ENCODE measurements at places on chromosomes 1 and 21.

DNA sequence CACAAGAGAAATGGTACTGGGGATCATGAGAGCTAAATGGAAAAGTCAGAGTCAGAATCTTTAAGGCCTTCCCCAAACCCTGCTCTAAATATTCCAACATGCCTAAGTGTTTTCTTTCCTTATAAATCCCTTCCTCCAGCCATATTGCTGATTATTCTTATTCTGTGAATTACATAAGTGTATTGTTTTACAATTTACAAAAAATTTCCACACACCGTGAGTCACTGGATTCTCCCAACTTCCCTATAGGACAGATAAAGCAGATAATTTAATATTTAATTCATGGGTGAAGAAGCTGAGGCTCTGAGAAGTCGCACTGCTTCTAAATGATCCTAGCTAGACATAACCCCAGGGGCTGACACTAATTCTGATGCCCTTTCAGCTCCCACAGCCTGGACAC, 243.3 kb upstream of the JUN start:
- peak; percentile 80 for DNase-seq

DNA sequence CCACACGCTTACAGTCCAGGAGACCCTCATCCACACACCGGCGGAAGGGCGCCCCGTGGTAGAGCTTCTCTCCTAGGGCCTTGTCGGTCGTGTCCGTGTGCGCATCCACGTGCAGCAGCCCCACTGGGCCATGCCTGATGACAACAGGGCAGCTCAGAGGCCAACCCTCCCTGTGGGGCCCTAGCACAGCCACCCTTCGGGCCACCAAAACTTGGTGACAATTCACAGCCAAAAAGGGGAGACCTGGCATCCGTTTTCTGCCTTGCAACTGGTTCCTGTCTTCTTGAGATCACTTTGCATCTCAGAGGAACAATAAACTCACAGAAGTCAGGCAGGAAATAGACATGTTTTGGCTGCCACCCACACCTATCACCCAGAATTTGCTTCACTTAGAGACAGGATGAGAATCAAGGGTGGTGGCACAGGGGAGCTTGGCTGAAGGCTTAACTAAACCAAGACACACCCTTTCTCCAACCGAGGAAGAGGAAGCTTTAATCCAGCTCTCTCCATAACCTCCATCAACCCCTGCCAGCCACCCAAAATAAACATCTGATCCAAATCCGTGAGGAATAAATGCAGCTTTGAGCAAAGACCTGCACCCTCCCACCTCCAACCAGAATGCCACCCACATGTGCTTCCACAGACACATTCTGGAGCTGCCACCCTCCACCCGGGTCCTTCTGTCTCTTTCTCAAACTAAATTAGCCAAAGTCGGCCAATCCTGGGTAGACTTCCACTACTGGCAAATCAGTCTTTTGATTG, 5.7 kb downstream of the AGMAT start:
- DNase-seq, result no peak

DNA sequence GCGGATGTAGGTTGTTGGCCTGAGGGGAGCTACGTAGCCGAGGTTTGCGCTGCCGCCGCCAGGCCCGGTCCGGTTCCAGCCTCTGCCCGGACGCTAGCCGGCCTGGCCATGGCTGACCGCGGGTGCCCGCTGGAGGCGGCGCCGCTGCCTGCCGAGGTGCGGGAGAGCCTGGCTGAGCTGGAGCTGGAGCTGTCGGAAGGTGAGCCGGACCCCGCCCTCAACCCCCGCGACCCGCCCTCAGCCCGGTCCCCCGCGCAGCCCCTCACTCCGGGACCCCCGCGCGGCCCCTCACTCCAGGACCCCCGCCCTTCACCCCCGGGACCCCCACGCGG, 299 bp downstream of the DIP2A start:
- no peak for DNase-seq

- DNase-seq, result no peak
Measured at GRCh38 chr1:205293350-205294074, 28.0 kb downstream of the NUAK2 start.

DNA sequence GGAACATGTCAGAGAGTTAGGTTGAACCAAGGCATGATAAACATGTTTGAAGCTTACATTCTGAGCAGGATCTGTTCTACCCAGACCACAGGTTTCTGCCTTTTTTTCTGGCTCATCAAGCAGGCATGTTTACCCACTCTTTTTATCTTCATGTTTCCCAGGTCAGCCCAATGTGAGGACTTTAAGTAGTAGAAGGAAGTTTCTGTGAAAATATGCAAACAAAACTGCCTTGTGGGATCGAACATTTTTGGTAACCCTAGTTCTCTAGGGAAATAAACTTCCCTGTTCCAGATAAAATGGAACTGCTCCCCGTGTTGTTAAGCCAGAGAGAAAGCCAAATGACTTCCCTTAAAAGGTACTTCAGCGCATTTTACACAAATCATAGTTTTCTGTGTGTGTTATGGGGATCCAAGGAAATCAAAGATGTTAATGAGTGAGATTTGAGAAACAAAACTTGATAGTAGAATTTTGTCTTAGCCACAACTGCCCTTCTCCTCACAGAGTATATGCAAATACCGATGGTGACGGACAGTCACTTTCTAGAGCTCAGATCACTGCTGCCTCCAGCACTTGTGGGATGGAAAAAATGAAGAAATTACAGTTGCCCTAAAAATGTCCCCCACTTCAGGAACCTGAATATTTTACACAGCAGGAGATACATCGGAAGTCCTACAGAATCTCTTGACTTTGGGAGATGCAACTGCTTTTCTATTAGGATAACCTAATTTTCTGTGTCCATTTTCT, 765 bp upstream of the HIPK1 start:
- DNase-seq, result no peak

- no peak for DNase-seq
Measured at GRCh38 chr1:106722466-106722865, 334.0 kb upstream of the PRMT6 start.
